Activated T-helper 9 cell treated with anti-CD3 and anti-CD28 coated beads, Interleukin-2, amount 50 U/mL, for 16 hours (primary cell): ENCODE measurements at places on chromosomes 2 and 18.

- DNase-seq = no peak
Measured at GRCh38 chr18:59631583-59632181, 65.5 kb downstream of the CCBE1 start.

DNA sequence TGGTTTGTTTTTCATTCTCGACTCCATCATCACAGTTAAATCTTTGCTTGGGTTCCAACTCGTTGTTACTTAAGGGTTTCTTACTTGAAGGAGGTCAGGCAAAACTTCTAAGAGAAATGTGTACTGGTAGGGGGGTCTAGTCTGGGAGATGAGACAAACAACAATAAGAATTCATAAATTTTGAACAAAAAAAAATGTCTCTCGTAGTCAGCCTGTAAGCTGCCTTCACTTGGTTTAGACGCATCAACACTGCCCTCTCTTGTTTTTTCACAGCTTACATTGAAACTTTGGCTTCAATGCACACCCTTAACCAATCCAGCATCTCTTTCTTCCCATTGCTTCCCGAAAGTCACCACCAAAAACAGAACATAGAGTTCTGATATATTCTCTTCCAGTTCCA is 576.4 kb upstream of the PIK3C3 start:
- no peak for DNase-seq

- no peak for DNase-seq
Measured at GRCh38 chr2:127220768-127221527, 849 bp upstream of the CYP27C1 start.

GRCh38 chr18:39845631-39846030 is 2109.4 kb upstream of the PIK3C3 start:
- no peak for DNase-seq

DNA sequence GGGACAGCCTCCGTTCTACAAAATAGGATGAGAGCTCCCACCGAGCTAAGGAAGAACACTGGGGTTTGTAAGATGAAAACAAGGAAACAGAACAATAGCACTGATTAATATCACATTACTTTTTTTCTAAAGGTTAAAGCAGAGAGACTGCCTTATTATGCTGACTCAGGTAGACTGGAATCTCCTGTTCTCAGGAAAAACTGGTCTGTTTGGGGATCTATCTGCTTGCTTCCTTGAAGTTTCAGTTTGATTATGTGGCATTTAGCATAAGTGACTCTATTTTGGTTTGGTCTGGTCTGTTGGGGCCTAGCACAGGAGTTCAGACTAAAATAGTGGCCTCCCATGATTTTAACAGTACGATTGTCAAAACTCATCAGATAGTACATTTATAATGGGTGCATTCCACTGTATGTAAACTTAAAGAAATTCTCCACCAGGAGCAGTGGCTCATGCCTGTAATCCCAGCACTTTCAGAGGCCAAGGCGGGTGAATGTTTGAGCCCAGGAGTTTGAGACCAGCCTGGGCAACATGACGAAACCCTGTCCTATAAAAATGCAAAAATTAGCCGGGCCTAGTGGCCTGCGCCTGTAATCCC is 64.1 kb upstream of the NDUFV2 start:
- DNase-seq = no peak

DNA sequence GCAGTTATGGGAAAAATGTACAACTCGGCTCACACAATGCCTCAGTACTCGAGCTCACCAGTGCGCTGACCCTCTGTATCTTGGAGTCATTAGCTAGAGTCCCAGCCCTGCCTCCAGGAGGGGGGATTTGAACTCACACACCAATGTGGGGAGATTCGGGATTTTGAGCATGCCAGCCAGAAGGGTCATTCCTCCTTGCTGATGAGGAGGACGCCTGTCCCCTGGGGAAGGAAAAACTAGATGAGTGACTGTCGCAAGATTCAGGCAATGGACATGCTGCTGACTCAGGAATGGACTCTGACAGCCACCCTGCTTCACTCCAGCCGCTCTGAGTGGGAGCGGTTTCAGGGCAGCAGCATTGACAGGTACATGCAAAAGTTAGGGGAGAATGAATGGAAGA is 20.6 kb downstream of the FIGN start:
- DNase-seq = no peak

DNA sequence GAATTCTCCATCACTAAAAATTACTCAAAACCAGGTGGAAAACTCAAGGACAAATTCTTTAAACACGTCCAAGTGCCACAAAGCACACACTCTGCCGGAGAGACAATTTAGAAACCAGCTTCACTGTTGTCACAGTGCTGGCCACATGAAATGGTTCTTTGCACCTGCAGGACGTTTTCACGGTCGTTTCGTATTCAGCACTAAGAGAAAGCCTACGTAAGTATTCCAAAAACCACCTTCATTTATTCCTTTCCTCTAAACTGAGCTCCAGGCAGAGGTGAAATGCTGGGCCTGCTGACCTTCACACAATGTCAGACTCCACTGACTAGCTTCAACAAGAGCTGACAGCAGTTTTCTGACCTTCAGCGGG is 680 bp downstream of the ATP5F1A start:
- DNase-seq = no peak

GRCh38 chr2:54545702-54546450 is 89.7 kb downstream of the SPTBN1 start:
- DNase-seq = no peak

GRCh38 chr2:201751566-201751965 is 29.2 kb downstream of the ALS2 start:
- no peak for DNase-seq

DNA sequence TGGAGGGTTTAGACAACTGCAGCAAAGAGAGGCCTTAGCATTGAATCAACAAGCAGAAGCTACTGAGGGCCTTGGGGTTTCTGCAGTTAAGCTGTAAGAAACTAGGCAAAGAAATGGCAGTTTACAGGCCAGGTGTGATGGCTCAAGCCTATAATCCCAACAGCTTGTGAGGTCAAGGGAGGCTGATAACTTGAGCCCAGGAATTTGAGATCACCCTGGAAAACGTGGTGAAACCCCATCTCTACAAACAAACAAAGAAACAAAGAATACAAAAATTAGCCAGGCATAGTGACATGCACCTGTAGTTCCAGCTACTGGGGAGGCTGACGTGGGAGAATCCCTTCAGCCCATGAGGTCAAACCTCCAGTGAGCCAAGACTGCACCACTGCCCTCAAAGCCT is 421.6 kb upstream of the CHST9 start:
- no peak for DNase-seq
